Liver (tissue), 10 donors: ENCODE measurements at places on chromosomes 3 and 15. TPM values are rescaled to one million over a fixed set of nuclear protein-coding genes. Genes with fewer than 3 reads are reported as not detected.
A peak's percentile ranks its signal among the peaks of the same experiment; 100 is the strongest.

Gene CD200
- total RNA-seq, result 0.25 TPM

- no peak overlapping the region for H3K27ac ChIP-seq
- H3K4me1 ChIP-seq, result peaks cover 12% of the 10 kb centered on the region
- no peaks in the 10 kb centered on the region for H3K27me3 ChIP-seq
- no peaks in the 10 kb centered on the region for H3K36me3 ChIP-seq
- DNase-seq, result no peak
- H3K4me3 ChIP-seq, result no peak overlapping the region
Observed at GRCh38 chr3:72199530-72199929, 414.6 kb upstream of the PROK2 start.

Gene CELF6
- total RNA-seq, result 0.92 TPM

Gene IL12A
- 0.09 TPM for total RNA-seq

Gene AP2M1
- total RNA-seq, result 114 TPM

Gene TUSC7
- total RNA-seq, result not detected

DNA sequence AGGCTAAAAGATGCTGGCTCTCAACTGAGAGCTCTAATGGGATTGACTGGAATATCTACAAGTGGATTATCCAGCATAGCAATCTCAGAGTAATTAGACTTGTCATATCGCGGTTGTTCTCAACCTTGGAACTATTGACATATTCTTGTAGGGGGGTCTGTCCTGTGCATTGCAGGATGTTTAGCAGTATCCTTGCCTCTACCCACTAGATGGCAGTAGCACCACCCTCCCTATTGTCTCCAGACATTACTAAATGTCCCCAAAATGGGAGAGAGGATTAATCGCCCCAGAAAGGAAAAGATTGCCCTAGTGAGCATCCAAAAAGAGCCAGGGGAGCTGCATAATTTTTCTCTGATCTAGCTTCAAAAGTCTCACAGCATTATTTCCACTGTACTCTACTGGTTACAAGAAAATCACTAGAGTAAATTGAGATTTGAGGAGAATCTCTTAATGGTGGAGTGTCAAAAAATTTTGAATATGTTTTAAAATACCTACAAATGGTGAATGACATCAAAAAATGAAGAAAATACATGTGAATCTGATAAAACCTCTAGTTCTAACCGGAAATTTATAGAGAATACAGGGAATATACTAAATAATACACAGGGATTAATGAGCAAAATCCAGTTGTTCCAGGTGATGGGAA lies 388.2 kb upstream of the AGTR1 start:
- no peak for DNase-seq
- no peaks in the 10 kb centered on the region for H3K36me3 ChIP-seq
- H3K27me3 ChIP-seq, result no peaks in the 10 kb centered on the region
- H3K27ac ChIP-seq, result no peak overlapping the region

- peak overlapping the region; percentile 53 for H3K27ac ChIP-seq
- no peaks in the 10 kb centered on the region for H3K27me3 ChIP-seq
- no peaks in the 10 kb centered on the region for H3K36me3 ChIP-seq
Observed at GRCh38 chr15:41661518-41662225, 1.5 kb downstream of the MGA start.

Gene TICRR
- 7.3 TPM for total RNA-seq

DNA sequence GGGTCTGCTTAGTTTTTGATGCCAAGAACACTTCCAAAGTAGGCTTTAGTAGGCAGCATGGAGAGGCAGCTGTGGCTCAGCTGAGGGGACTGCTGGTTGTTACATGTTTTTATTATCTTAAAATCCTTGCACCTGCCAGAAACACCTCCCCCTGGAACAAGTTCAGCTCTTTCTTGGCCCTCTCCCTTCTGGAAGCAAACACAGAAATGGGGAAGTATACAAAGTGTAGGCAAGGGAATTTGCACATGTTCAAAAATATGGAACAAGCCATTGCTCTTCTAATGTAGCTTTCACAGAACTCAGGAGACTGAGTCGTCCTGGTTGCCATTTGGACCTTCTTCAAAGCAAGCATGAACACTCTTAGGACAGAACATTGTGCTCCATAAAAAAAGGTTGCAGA lies 169.1 kb upstream of the SEMA6D start:
- H3K4me1 ChIP-seq, result no peaks in the 10 kb centered on the region
- H3K27ac ChIP-seq, result no peak overlapping the region
- no peak overlapping the region for H3K4me3 ChIP-seq

Gene CEMIP
- 0.89 TPM for total RNA-seq

DNA sequence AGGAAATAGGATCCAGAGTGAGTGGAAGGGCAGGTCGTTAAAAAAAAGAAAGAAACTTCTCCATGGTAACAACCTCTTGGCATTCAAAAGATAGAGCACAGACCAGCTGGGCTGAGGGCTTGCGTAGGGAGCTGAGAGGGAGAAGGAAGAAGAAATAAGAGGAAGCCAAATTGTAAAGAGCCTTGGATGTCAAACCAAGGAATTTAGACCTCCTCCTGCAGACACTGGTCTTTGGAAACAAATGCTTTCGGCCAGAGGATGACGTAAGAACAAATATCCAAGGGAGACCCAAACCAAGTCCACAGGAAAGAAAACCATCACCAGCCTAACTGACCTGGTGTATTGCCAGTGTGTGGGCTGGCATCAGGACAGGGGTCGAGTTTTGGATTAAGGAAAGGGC lies 155.2 kb downstream of the UACA start:
- no peaks in the 10 kb centered on the region for H3K4me1 ChIP-seq
- no peak for DNase-seq
- no peak overlapping the region for H3K27ac ChIP-seq
- H3K4me3 ChIP-seq, result no peak overlapping the region
- H3K36me3 ChIP-seq, result no peaks in the 10 kb centered on the region
- H3K27me3 ChIP-seq, result no peaks in the 10 kb centered on the region

DNA sequence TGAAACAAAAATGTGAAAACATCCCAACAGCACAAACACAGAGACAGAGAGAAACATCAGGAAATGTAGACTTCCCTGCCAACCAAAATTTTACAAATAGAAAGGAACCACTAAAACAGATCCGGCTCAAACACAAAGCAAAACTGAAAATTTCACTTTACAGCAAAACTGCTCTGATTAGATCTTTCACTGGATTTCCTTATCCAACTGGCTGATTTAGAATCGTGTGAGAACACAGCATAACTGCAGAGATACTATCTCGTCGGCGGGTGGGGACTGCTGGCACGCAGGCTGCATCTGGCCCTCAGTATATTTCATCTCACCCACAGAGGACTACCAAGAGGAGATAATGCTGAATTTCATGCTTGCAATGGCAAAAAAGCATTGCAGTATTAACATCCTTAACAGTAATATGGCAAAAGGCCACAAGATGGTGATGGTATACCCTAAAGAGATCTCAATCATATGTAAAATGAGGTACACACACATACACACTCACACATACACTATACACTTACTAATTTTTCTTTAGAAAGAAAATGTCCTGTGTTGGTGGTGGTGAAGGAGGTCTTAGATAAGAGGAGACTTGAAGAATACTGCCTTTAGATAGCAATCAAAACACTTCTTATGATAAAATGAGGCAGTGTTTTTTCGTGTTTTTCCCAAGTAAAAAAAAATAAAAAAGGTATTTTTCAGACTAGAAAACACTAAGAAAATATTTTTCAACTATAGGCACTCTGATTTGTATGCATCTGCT lies 10.6 kb upstream of the LEO1 start:
- H3K4me1 ChIP-seq, result peaks cover 11% of the 10 kb centered on the region
- no peak for DNase-seq
- no peaks in the 10 kb centered on the region for H3K27me3 ChIP-seq
- no peak overlapping the region for H3K4me3 ChIP-seq

GRCh38 chr3:18499301-18499700 lies 74.2 kb upstream of the SATB1 start:
- no peaks in the 10 kb centered on the region for H3K27me3 ChIP-seq
- no peak for DNase-seq
- H3K4me3 ChIP-seq, result no peak overlapping the region
- H3K36me3 ChIP-seq, result no peaks in the 10 kb centered on the region

Gene SENP8
- total RNA-seq, result 1.0 TPM

Gene CACNA1D
- total RNA-seq, result 18.9 TPM

Gene CYP1A2
- 32.5 TPM for total RNA-seq

- no peak for DNase-seq
- no peaks in the 10 kb centered on the region for H3K36me3 ChIP-seq
- H3K4me1 ChIP-seq, result no peaks in the 10 kb centered on the region
Observed at GRCh38 chr15:28861031-28861534, 12.6 kb upstream of the GOLGA6L7 start.

Gene SYNPR
- total RNA-seq, result not detected

GRCh38 chr3:37443363-37444035 lies 269.1 kb upstream of the LRRFIP2 start:
- H3K4me1 ChIP-seq, result no peaks in the 10 kb centered on the region
- no peaks in the 10 kb centered on the region for H3K36me3 ChIP-seq
- H3K27me3 ChIP-seq, result no peaks in the 10 kb centered on the region
- H3K4me3 ChIP-seq, result no peak overlapping the region

DNA sequence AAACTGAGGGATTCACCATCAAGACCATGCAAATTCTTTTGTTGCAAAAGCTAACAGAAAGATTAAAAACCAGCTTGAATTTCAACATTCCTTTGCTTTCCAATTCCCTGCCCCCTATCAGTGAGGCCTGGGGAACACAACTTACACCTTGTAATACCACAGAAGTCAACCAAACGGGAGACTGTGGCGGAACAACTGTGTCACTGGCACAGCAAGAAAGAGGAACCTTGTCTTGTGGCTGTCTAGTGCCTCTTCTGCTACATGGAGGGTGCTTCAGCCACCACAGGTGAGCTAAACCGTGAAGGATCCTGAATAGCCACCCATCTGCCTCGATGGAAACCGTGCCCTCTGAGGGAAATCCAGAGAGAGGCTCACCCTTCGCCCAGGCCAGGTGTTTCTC lies 11.4 kb downstream of the CCDC12 start:
- H3K36me3 ChIP-seq, result no peaks in the 10 kb centered on the region
- no peak for DNase-seq
- H3K27me3 ChIP-seq, result no peaks in the 10 kb centered on the region
- no peak overlapping the region for H3K4me3 ChIP-seq
- H3K4me1 ChIP-seq, result peaks cover 70% of the 10 kb centered on the region
- no peak overlapping the region for H3K27ac ChIP-seq

DNA sequence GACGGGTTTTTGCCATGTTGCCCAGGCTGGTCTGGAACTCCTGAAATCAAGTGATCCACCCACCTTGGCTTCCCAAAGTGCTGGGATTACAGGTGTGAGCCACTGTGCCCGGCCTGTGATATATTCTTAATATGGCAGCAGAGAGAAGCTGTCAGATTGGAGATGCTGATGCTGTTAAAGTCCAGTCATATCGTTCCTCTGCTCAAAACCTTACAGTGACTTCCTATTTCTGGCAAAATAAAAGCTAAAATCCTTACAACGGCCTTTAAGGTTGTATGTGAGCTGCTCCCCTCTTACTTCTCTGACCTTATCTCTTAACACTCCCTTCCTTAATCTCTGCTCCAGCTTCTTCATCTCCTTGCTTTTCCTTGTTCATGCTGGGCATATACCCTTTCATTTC lies 26.6 kb upstream of the MGA start:
- DNase-seq, result no peak
- H3K4me3 ChIP-seq, result no peak overlapping the region
- H3K27me3 ChIP-seq, result no peaks in the 10 kb centered on the region
- no peaks in the 10 kb centered on the region for H3K36me3 ChIP-seq
- H3K4me1 ChIP-seq, result no peaks in the 10 kb centered on the region
- H3K27ac ChIP-seq, result no peak overlapping the region

- no peaks in the 10 kb centered on the region for H3K27me3 ChIP-seq
- no peaks in the 10 kb centered on the region for H3K4me1 ChIP-seq
- H3K36me3 ChIP-seq, result no peaks in the 10 kb centered on the region
- H3K4me3 ChIP-seq, result no peak overlapping the region
- H3K27ac ChIP-seq, result no peak overlapping the region
Observed at GRCh38 chr15:99467853-99468464, 97.8 kb upstream of the MEF2A start.

Gene NANOGP8
- not detected for total RNA-seq

Gene SEMA7A
- 18.1 TPM for total RNA-seq

- H3K27ac ChIP-seq, result no peak overlapping the region
- H3K4me3 ChIP-seq, result no peak overlapping the region
- no peaks in the 10 kb centered on the region for H3K4me1 ChIP-seq
- no peak for DNase-seq
- H3K36me3 ChIP-seq, result no peaks in the 10 kb centered on the region
- H3K27me3 ChIP-seq, result no peaks in the 10 kb centered on the region
Observed at GRCh38 chr3:156366559-156366958, 188.4 kb downstream of the SSR3 start.

GRCh38 chr15:60076582-60077276 lies 72.6 kb downstream of the FOXB1 start:
- no peak for DNase-seq
- H3K4me1 ChIP-seq, result peaks cover 18% of the 10 kb centered on the region
- H3K4me3 ChIP-seq, result no peak overlapping the region
- H3K36me3 ChIP-seq, result no peaks in the 10 kb centered on the region
- no peaks in the 10 kb centered on the region for H3K27me3 ChIP-seq

- H3K4me3 ChIP-seq, result no peak overlapping the region
- DNase-seq, result no peak
- H3K36me3 ChIP-seq, result no peaks in the 10 kb centered on the region
- no peak overlapping the region for H3K27ac ChIP-seq
Observed at GRCh38 chr3:185030399-185030798, 122.5 kb downstream of the C3orf70 start.

GRCh38 chr3:191262650-191263049 lies 63.6 kb downstream of the OSTN start:
- no peak for DNase-seq
- H3K36me3 ChIP-seq, result no peaks in the 10 kb centered on the region
- no peak overlapping the region for H3K4me3 ChIP-seq
- no peaks in the 10 kb centered on the region for H3K27me3 ChIP-seq
- no peaks in the 10 kb centered on the region for H3K4me1 ChIP-seq

Gene ZNF660
- total RNA-seq, result 0.59 TPM

GRCh38 chr3:44468572-44469520 lies 8.6 kb downstream of the ZNF445 start:
- no peak overlapping the region for H3K27ac ChIP-seq
- H3K27me3 ChIP-seq, result no peaks in the 10 kb centered on the region
- peaks cover 12% of the 10 kb centered on the region for H3K36me3 ChIP-seq
- no peak overlapping the region for H3K4me3 ChIP-seq
- no peak for DNase-seq
- no peaks in the 10 kb centered on the region for H3K4me1 ChIP-seq

GRCh38 chr3:105686278-105686897 lies 182.4 kb downstream of the CBLB start:
- no peak for DNase-seq
- H3K4me3 ChIP-seq, result no peak overlapping the region
- no peaks in the 10 kb centered on the region for H3K27me3 ChIP-seq
- peaks cover under 1% of the 10 kb centered on the region for H3K36me3 ChIP-seq
- H3K4me1 ChIP-seq, result no peaks in the 10 kb centered on the region
